ENCODE measurements at places on chromosomes 5 and 9.

GRCh38 chr5:172178991-172179989, 8.7 kb downstream of the STK10 start:
- peak; percentile 26 for DNase-seq

- no peak for DNase-seq
Measured at GRCh38 chr9:130472184-130472705, 27.5 kb downstream of the ASS1 start.

DNA sequence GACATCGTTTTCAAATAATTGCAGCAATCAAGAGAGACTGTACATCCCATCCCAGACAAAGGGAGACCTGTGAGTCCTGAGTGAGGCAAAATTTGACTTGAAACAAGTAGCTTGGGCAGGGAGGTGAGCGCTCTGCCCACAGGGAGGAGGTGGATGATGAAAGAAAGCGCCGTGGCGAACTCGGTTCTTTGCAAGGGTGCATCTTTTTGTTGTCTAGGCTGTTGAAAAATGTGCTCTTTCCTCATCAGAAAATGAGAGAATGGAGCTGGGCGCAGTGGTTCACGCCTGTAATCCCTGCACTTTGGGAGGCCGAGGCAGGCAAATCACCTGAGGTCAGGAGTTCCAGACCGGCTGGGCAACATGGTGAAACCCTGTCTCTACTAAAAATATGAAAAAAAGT, 150.5 kb downstream of the GAPVD1 start:
- DNase-seq: no peak

- DNase-seq: no peak
Measured at GRCh38 chr9:129934041-129934591, 98.9 kb downstream of the USP20 start.

GRCh38 chr9:100595391-100596199, 17.7 kb downstream of the CAVIN4 start:
- no peak for DNase-seq

- DNase-seq: no peak
Measured at GRCh38 chr5:151601391-151601790, 10.3 kb upstream of the FAT2 start.

- no peak for DNase-seq
Measured at GRCh38 chr5:140205216-140205615, 30.2 kb downstream of the CYSTM1 start.

DNA sequence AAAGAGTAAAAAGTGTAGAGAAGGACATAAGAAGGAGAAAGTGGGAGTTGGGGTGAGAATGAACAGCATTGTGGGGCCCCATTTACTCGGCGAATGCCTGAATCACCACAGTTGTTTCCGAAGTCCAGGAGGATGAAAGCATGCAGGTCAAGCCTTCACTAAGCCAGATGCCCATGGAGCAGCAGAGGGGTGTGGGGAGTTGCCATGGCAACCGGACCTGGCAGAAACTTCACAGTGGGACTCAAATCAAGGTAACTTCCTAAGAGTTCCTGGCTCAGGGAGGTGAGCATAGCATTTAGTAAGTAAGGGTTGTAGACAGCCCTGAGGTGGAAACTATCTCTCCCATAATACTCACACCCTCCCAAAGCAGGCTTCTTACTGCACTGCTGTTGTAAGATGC, 357.1 kb downstream of the TRIM32 start:
- DNase-seq: no peak

DNA sequence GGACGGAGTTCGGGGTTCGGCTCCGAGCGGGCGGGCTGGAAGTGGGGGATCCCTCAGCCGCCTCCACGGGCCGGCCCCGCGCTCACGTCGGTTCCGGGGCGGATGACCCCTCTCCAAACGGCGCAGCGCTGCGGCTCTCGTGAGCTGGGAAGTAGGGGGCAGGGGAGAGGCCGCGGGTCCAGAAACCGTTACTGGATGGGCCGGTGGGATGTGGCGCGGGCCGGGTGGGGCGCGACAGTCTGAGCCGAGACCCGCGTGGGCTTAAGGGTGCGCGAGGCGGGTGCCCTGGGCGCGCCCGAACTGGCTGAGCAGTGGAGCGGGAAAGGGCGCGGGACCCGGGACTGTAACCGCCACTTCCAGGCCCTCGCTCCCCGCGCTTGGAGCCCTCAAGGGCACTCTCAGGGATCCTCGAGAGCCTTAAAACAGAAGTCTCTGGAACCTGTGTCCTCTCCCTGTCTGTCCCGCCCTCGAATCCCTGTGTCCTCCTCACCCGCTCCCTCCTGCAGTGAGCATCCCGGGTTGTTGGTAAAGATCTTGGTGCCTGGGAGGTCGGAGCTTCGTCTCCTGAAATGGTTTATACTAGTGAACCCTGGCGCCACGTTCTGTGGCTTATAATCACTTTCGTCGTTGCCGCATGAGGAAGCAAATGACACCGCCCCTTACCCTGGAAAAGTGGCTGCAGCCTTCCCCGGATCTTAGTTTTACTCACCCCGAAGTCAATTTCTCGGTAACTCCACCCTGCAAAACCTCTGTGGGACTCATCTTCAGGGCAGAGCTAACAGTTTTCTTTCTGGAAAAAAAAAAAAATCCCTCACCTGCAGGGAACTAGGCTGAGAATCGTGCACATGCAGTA, 571 bp upstream of the MARCHF11 start:
- no peak for DNase-seq

DNA sequence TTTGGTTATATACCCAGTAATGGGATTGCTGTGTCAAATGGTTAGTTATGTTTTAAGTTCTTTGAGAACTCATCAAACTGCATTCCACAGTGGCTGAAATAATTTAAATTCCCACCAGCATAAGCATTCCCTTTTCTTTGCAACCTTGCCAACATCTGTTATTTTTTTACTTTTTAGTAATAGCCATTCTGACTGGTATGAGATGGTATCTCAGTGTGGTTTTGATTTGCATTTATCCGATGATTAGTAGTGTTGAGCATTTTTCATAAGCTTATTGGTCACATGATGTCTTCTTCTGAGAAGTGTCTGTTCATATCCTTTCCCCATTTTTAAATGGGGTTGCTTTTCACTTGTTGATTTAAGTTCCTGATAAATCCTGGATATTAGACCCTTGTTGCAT, 435.7 kb upstream of the RIOK2 start:
- DNase-seq: no peak

DNA sequence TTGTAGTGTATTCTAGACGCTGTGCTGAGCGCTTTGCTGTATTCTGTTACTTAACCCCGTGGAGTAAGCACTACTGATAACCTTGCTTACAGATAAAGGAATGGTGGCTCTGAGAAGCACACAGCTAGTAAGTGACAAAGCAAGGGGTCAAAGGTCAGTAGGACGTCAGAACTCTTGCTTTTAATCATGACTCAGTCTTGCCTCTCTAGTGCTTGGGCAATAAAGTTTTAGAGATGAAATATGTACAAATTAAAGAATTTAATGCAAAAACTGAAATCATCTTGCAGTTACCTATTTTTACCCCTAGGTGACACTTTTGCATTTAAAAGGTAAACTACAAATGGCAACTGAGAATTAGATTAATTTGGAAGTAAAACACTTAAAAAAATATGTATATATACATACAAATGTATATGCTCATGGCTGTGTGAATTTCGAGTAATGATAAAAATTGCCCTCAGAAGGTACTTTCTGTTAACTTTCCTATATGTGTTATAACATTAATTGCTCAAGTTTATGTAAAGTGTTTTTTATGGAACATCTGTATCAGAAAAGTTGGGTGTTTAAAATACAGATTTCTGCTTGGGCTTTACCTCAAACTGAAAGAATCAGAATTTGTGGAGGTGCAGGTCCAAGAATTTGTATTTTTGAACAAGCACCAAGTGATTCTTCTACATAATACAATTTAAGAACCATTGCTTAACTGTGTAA, 175.1 kb upstream of the DAB2 start:
- DNase-seq: no peak

GRCh38 chr5:144254552-144254951, 83.9 kb downstream of the KCTD16 start:
- DNase-seq: no peak

DNA sequence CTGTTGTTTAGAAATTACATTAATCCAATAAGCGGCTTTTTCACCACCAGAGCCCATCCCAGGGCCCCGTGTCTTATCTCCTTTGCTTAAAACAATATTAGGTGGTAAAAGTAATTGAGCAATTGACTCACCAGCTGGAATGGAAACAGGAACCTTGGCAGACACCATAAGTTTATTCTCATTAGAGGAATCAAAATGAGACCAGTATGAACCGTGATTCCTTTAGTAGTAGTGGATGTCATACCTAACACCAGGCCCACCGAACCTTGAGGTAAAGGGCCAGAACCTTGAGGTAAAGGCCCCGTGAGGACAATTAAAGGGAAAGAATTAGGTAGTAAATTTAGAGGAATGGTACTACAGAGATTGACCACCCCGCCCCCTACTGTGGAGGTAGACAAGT, 16.5 kb downstream of the HSDL2 start:
- no peak for DNase-seq

DNA sequence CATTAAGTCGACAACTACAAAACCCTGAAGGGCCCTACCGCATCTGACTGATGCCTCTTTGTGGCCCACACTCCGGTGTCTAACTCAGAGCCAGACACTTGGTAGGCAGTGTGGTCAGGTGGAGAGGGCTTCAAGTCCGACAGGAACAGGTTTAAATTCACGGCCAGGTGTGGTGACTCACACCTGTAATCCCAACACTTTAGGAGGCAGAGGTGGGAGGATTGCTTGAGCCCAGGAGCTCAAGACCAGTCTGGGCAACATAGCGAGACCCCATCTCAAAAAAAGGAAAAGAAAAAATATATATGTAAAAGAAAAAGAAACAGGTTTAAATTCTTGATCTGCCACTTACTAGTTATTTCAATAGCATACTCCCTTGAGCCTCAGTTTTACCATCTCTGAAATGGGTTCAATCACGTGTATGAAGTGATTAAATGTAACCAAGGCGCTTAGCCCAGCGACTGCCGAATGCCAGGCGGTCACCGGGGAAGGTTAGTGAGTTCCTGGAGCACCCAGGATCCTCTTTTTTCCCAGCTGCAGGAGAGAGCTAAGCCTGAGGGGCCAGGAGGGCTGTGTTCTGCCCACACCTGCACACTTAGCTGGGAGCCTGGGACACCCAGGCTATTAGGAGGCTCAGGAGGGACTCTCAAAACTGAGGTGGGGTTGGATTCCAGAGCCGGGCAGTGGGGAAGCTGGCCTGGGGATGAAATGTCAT, 943 bp downstream of the CLTB start:
- DNase-seq: no peak

DNA sequence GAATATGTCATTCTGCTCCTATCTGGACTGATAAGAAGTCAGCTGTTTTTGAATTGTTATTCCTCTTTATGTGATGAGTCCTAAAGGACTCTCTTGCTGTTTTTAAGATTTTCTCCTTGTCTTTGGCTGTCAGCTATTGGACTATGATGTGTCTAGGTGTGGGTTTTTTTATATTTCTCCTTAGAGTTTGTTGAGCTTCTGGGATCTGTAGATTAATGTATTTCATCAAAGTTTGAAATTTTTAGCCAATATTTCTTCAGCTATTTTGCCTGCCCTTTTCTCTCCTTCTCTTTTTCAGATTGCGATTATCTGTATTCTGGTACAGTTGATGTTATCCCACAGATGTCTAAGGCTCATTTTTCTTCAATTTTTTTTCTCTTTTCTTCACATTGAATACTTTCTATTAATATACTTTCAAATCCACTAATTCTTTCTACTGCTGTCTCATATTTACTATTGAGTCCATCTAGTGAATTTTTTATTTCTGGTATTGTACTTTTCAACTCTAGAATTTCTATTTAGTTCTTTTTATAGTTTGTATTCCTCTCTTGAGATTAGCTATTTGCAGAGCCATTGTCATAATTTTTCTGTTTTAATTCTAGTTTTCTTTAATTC, 31.1 kb downstream of the RPS23 start:
- no peak for DNase-seq

- no peak for DNase-seq
Measured at GRCh38 chr9:35367451-35367850, 122.5 kb upstream of the RUSC2 start.

DNA sequence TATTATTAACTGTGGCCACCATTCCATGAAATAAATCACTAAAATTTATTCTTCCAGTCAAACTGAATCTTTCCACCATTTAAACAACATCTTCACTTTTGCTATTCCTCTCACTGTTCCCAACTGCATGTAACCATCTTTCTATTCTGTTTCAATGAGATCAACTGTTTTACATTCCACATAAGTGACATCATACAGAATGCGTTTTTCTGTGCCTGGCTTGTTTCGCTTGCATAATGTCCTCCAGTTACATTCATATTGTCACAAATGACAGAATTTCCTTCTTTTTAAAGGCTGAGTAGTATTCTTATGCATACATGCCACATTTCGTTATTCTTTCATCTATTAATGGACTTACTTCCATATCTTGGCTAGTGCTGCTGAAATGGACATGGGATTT, 738.2 kb downstream of the SEMA5A start:
- DNase-seq: no peak

DNA sequence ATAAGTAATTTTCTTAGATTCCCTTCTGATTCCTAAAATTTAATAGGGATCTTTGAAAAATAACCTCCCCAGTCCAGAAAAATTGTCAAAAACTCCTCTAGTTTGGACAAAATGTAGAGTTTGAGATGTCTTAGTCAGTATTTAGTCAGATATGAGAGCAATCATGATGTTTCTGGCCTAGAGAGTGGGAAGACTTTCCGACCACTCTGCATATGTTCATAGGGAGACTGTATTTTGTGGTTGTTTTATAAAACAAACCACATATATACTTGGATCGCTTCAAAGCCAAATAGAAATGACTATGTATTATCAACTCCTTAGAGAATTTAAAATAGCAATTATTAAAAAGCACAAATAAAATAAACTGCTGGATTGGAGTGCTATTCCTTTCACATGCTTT, 15.8 kb downstream of the ZFAND5 start:
- no peak for DNase-seq

DNA sequence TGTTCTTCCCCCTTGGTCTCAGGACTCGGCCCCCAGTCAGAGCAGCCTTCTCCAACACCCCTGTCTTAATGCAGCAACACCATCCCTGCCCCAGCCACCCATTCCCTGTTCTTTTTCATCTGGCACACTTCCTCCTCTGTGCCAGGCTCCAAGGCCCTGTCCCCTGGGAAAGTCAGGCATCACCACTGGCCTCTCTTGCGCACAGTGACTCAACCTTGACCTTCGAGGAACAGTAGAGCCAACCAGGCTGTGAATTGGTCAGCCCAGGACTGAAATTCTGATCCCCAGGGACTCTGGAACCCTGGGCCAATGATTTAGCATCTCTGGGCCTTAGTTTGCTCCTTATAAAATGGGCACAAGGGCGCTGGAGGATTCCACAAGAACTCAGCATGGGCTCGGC, 10.5 kb upstream of the RALGDS start:
- DNase-seq: no peak
